SK-MEL-5 (cell line): ENCODE measurements at places on chromosomes 7 and 10. TPM values are rescaled to one million over a fixed set of nuclear protein-coding genes. Genes with fewer than 3 reads are reported as not detected.

The FRAT1 gene
- 1.2 and 1.7 TPM in 2 replicates for total RNA-seq

The FBXO24 gene
- total RNA-seq: 0.13 and 0.55 TPM in 2 replicates

The TACC2 gene
- 3.0 and 10.2 TPM in 2 replicates for total RNA-seq

The UTF1 gene
- not detected in 2 replicates for total RNA-seq

The COL28A1 gene
- total RNA-seq: 0.26 and 0.32 TPM in 2 replicates

The MMP21 gene
- total RNA-seq: not detected in 2 replicates

DNA sequence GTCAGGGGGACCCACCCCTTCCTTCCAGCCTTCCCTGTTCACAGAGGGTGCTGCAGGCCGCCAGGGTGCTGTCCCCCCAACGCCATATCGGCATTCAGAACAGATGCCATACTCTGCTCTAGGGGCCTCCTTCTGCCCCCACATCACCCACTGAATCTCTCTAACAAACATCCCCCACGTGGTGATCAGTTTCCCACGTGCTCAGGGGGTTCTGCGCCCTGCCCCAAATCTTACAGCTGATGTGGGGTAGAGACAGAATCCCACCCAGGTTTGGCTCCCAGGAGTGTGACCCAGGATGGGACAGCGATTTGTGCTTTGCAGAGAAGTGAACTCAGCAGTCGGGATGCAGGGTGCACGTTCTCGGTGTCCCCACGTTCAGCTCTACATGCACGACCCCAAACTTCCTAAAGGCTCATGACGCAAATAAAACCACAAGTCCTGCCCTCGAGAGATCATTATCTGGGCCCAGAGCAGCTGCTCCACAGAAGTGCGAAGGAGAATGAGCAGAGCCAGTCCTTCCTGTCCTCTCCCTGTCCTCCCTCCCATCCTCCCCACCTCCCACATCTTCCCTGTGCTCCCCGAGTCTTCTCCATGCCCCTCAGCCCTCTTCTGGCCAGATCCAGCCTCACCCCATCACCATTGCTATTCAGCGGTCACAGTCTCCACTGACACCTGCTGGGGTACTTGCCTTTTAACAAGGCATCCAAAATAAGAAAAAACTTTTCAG, 423.4 kb downstream of the DNAJB6 start:
- DNase-seq: no peak

DNA sequence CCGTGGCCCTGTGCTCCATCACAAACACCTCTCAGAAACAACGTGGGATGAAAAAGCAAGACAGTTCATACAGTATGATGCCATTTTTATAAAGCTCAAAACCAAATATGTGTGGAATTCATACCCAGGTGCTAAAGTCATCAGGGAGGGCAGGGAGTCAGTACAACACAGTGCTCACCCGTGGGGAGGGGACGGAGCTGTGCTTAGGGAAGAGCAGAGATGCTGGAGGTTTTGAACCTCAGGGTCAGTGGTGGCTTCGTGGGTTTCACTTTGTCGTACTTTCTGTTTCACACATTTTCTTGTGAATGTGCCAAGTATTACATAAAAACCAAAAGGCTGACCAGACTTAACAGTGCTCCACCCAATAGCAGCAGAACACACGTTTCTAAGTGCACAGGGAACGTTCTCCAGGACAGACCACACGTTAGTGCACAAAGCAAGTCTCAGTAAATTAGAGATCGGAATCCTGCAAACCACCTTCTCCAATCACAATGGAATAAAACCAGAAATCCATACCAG, 21.2 kb downstream of the ZMIZ2 start:
- no peak for DNase-seq

- peak; percentile 62 for DNase-seq
Observed at GRCh38 chr10:51389415-51390321, 309.7 kb downstream of the CSTF2T start.

GRCh38 chr10:131674130-131674529, 226.7 kb upstream of the PPP2R2D start:
- no peak for DNase-seq

GRCh38 chr7:121406944-121407343, 10.8 kb upstream of the FAM3C start:
- no peak for DNase-seq
